AG04450 (cell line): ENCODE measurements at places on chromosomes 2 and 18.

GRCh38 chr2:226658555-226658954 lies 141.1 kb downstream of the IRS1 start:
- DNase-seq: no peak

GRCh38 chr2:28377984-28378678 lies 14.5 kb upstream of the FOSL2 start:
- DNase-seq: no peak

DNA sequence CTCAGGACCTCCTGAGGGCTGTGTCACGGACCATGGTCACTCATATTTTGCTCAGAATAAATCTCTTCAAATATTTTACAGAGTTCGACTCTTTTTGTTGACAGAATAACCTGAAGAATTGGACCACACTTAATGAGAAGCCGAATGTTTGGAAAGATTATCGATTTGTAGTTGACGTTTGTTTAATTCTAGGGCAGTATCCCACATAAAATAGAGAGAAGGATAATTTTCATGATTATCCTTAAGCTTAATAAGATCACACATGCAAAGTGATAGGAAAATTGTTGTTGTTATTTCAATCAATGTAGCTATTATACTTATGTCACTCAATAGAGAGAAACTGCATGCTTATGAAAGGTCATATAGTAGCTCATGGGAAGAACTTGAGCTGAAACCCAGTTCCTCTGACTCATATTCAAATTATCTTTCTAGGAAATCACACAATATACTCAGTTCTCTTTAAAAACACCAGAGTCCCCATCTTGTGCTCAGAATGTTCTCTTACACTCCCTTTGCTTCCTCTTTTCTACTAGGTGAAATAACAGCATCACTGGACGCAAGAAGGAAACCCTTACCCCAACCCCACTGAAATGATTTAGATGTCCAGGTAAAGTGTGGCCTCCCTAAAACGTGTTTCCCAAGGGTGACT lies 982.1 kb downstream of the TSN start:
- no peak for DNase-seq

DNA sequence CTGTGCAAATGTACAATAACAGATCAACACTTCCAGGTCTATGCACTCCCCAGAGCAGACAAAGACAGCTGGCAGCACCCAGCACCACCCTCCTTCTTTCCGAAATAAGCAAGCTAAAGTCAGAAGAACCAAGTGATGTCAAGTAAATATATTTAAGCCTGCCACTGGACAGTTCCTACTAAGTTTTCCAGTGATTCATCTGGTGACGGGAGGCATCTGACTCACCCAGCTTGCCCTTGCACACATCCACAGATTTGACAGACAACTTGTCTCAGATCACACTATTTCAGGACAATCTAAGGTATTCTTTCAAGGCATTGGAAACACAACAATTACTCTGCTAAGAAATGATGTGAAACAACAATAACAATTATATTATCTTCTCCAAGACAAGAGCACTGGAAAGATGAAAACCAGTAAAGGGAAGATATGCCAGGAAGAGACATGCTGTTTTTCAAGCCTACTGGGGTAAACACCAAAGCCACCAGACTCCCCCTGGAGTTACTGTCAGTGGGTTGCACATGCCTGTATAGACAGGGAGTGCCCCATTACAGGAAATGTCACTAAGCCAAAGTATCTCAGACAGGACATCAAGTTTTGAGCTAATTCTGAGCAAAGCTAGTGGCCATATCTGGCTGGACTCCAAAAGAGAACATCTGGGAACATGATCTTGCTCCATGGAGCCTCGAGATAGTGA lies 287.9 kb upstream of the KLHL29 start:
- no peak for DNase-seq

DNA sequence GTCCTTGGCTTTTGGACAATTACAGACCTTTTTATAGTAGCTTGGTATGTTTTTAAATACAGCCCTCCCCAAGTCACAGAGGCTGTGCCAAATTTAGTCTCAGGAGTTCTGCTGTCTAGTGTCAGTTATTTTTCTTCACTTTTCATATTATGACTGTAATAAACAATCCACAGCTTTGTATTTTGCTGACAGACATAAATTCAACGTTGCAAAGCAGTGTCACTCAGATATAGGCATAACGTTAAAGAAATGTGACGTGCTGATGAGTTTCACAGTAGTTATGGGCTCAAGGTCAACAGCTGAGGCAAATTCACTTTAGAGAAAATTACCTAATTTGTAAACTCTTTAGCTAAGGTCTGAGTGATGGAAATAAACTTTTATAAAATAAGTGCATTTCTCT lies 151.6 kb downstream of the SATB2 start:
- no peak for DNase-seq

- no peak for DNase-seq
Measured at GRCh38 chr2:239457586-239458445, 57.0 kb upstream of the HDAC4 start.

DNA sequence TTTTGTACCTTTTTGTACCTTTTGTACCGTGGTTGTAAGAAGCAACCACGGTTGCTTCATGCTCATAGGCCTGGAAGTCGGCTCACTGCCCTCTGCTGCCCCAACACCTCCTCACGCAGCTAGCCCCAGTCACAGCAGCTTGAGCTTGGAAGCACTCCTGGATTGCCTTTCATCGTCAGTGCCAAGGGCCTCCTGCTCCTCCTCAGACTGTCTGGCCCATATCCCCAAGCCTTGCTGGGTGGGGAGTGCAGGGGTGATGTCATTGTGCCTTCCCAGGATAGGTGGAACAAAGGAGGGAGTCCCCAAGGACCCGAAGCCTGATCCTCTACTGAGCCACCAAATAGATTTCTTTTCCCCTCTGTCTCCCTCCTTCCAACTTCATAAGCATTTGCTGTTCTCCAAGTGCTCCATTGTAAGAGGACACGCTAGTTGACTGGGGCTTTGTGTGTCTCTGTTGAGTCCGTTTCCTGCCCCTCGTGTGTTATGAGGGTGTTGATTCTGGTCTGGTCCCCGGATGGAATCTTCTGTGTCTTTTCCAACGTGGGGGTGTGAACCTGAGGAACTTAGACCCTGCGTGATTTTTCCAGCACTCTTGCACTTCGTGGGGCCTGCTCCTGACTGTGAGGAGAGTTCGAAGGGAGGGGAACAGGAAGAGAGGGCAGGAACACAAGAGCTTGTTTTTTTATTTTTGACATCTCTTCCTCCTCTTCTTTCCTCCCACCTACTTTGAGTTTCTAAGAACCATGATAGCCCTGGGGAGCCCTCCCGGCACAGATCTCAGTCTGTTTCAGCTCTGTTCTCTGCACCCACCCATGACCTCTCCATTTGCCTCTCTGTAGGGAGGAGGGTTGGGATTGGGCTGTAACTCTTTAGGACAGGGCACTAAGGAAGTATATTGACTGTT lies 127.2 kb upstream of the EML6 start:
- DNase-seq: no peak

DNA sequence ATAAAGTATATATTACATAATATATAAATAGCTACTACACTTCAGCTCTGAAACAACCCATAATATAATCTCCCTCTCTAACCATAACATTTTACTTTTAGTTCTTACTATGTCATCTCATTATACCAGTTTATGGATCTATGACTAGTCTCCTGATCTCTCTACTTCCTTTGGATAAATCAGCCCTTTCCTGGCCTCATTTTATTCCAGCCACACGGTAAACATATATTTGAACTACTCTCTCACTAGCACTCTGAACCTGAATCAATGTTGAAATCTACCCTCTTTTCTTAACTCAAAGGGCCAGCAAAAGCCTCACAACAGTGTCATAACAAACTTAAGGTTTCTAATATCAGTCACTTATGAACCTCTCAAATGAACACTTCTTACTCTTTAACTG lies 62.6 kb downstream of the BAZ2B start:
- no peak for DNase-seq
